Common myeloid progenitor, CD34-positive (primary cell): ENCODE measurements at places on chromosomes 5 and 9.

GRCh38 chr5:151180291-151180690 lies 22.7 kb upstream of the ANXA6 start:
- H3K27me3 ChIP-seq, result no peaks in the 10 kb centered on the region
- no peak overlapping the region for H3K27ac ChIP-seq
- H3K4me3 ChIP-seq, result no peak overlapping the region
- H3K4me1 ChIP-seq, result no peaks in the 10 kb centered on the region
- no peak for DNase-seq

GRCh38 chr9:27276193-27277030 lies 20.5 kb downstream of the EQTN start:
- H3K36me3 ChIP-seq, result no peaks in the 10 kb centered on the region
- H3K27ac ChIP-seq, result no peak overlapping the region
- H3K27me3 ChIP-seq, result no peaks in the 10 kb centered on the region
- H3K4me1 ChIP-seq, result peaks cover 5% of the 10 kb centered on the region
- DNase-seq, result peak; percentile 70

GRCh38 chr5:154384480-154385235 lies 61.1 kb upstream of the SAP30L start:
- no peaks in the 10 kb centered on the region for H3K27me3 ChIP-seq
- no peak overlapping the region for H3K27ac ChIP-seq
- H3K4me3 ChIP-seq, result no peak overlapping the region
- H3K4me1 ChIP-seq, result peaks cover 20% of the 10 kb centered on the region

GRCh38 chr9:128912270-128912853 lies 8.4 kb upstream of the PHYHD1 start:
- peaks cover 13% of the 10 kb centered on the region for H3K4me1 ChIP-seq
- no peak overlapping the region for H3K27ac ChIP-seq
- no peaks in the 10 kb centered on the region for H3K27me3 ChIP-seq
- peaks cover 54% of the 10 kb centered on the region for H3K36me3 ChIP-seq

- H3K36me3 ChIP-seq, result no peaks in the 10 kb centered on the region
- no peak overlapping the region for H3K4me3 ChIP-seq
- H3K4me1 ChIP-seq, result no peaks in the 10 kb centered on the region
- DNase-seq, result no peak
- H3K27ac ChIP-seq, result no peak overlapping the region
These were observed 2217.0 kb downstream of the MAT2B start for GRCh38 chr5:165722401-165722800.

GRCh38 chr5:92455011-92455410 lies 1071.9 kb upstream of the ARRDC3 start:
- no peak overlapping the region for H3K4me3 ChIP-seq
- no peaks in the 10 kb centered on the region for H3K4me1 ChIP-seq
- H3K27me3 ChIP-seq, result no peaks in the 10 kb centered on the region
- DNase-seq, result no peak
- no peak overlapping the region for H3K27ac ChIP-seq

GRCh38 chr5:106827061-106827460 lies 843.7 kb downstream of the EFNA5 start:
- DNase-seq, result no peak
- H3K27me3 ChIP-seq, result no peaks in the 10 kb centered on the region
- H3K4me1 ChIP-seq, result no peaks in the 10 kb centered on the region

GRCh38 chr9:88973281-88974045 lies 17.8 kb upstream of the S1PR3 start:
- peak; percentile 17 for DNase-seq
- no peak overlapping the region for H3K27ac ChIP-seq
- H3K4me1 ChIP-seq, result no peaks in the 10 kb centered on the region
- no peaks in the 10 kb centered on the region for H3K36me3 ChIP-seq

GRCh38 chr9:105993921-105994715 lies 299.8 kb downstream of the TMEM38B start:
- H3K4me1 ChIP-seq, result no peaks in the 10 kb centered on the region
- no peaks in the 10 kb centered on the region for H3K36me3 ChIP-seq
- no peak overlapping the region for H3K4me3 ChIP-seq
- H3K27me3 ChIP-seq, result no peaks in the 10 kb centered on the region
- no peak overlapping the region for H3K27ac ChIP-seq
- DNase-seq, result no peak

- H3K27ac ChIP-seq, result no peak overlapping the region
- no peak overlapping the region for H3K4me3 ChIP-seq
These were observed 64.5 kb downstream of the ERAP1 start for GRCh38 chr5:96743065-96743768.

- H3K4me1 ChIP-seq, result no peaks in the 10 kb centered on the region
- no peak overlapping the region for H3K4me3 ChIP-seq
- H3K36me3 ChIP-seq, result no peaks in the 10 kb centered on the region
- H3K27ac ChIP-seq, result no peak overlapping the region
These were observed 177.1 kb downstream of the CPLANE1 start for GRCh38 chr5:37071901-37072581.

GRCh38 chr5:74136276-74136825 lies 504.2 kb downstream of the ENC1 start:
- no peak overlapping the region for H3K4me3 ChIP-seq
- DNase-seq, result no peak
- no peak overlapping the region for H3K27ac ChIP-seq
- H3K36me3 ChIP-seq, result no peaks in the 10 kb centered on the region

DNA sequence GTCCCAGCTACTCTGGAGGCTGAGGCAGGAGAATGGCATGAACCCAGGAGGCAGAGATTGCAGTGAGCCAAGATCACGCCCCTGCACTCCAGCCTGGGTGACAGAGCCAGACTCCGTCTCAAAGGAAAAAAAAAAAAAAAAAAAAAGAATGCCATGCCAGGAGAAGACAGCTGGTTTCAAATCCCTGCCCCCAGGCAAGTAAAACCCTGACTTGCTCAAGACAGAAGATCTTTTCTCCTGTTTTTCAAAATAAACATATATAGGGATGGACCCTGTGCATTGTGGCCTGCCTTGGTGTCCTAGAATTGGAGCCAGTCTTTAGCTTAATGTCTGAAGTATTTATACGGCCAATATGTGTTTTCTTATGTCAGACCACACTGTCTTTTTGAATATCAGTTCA lies 177.1 kb downstream of the NR3C1 start:
- H3K27ac ChIP-seq, result no peak overlapping the region
- H3K4me3 ChIP-seq, result no peak overlapping the region
- DNase-seq, result no peak
- H3K4me1 ChIP-seq, result peaks cover 37% of the 10 kb centered on the region

DNA sequence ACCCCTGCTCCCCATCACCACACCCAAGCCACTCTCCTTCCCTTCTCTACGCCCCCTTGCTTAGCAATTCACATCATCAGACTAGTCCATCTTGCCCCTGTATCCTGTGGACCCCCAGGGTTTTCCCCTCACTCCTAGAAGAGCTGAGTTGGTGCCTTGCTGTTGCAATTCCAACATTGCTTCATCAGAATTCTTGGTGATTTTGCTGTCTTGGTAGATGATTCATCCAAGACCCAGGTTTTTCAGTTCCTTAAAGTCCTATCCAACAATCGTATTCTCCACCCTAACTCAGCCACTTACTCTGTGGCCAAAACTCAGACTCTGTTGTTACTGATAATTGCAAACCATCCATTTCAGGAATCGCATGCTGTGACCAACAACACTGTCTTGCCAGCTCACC lies 21.4 kb upstream of the CCNJL start:
- DNase-seq, result no peak
- no peaks in the 10 kb centered on the region for H3K36me3 ChIP-seq
- no peak overlapping the region for H3K4me3 ChIP-seq
- no peak overlapping the region for H3K27ac ChIP-seq

- no peak overlapping the region for H3K27ac ChIP-seq
- no peaks in the 10 kb centered on the region for H3K27me3 ChIP-seq
- H3K4me1 ChIP-seq, result no peaks in the 10 kb centered on the region
- H3K36me3 ChIP-seq, result no peaks in the 10 kb centered on the region
- no peak overlapping the region for H3K4me3 ChIP-seq
These were observed 49.8 kb downstream of the NR6A1 start for GRCh38 chr9:124721109-124721906.

GRCh38 chr5:175347027-175347426 lies 97.0 kb downstream of the DRD1 start:
- H3K36me3 ChIP-seq, result no peaks in the 10 kb centered on the region
- no peak for DNase-seq
- H3K4me3 ChIP-seq, result no peak overlapping the region

- H3K36me3 ChIP-seq, result no peaks in the 10 kb centered on the region
- H3K27ac ChIP-seq, result no peak overlapping the region
- H3K27me3 ChIP-seq, result no peaks in the 10 kb centered on the region
- DNase-seq, result no peak
- no peaks in the 10 kb centered on the region for H3K4me1 ChIP-seq
These were observed 892.1 kb downstream of the TLE1 start for GRCh38 chr9:80797101-80797829.

- no peaks in the 10 kb centered on the region for H3K27me3 ChIP-seq
- H3K36me3 ChIP-seq, result no peaks in the 10 kb centered on the region
- DNase-seq, result peak; percentile 99
- H3K27ac ChIP-seq, result peak overlapping the region; percentile 56
- H3K4me3 ChIP-seq, result peak overlapping the region; percentile 8
These were observed 181.9 kb downstream of the FGF18 start for GRCh38 chr5:171601266-171601881.

DNA sequence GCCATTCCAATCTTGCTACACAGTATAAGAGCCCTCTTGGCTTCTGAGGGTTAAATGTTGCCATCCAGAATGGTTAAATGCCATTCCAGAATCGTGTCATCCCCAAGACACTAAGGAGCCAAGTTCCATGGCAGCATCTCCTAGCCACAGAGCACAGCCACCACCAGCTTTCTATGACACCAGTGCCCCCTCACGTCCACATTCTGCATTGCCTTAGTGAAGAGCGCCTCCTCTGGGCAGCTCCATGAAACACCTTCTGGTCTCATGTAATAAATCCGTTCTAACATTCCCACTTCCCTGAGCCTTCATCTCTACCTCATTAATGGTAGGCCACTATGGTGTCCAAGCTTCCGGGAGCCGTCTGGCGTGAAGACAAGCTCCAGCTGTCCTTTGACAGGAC lies 12.4 kb downstream of the CBY3 start:
- peaks cover 15% of the 10 kb centered on the region for H3K36me3 ChIP-seq
- H3K27me3 ChIP-seq, result no peaks in the 10 kb centered on the region
- no peak overlapping the region for H3K27ac ChIP-seq
- peak; percentile 73 for DNase-seq

- H3K27ac ChIP-seq, result no peak overlapping the region
- H3K4me3 ChIP-seq, result no peak overlapping the region
These were observed 13.7 kb upstream of the PSMB7 start for GRCh38 chr9:124428751-124429529.

- H3K36me3 ChIP-seq, result no peaks in the 10 kb centered on the region
- no peak for DNase-seq
- no peaks in the 10 kb centered on the region for H3K27me3 ChIP-seq
These were observed 289.1 kb upstream of the KLF4 start for GRCh38 chr9:107778661-107779060.

DNA sequence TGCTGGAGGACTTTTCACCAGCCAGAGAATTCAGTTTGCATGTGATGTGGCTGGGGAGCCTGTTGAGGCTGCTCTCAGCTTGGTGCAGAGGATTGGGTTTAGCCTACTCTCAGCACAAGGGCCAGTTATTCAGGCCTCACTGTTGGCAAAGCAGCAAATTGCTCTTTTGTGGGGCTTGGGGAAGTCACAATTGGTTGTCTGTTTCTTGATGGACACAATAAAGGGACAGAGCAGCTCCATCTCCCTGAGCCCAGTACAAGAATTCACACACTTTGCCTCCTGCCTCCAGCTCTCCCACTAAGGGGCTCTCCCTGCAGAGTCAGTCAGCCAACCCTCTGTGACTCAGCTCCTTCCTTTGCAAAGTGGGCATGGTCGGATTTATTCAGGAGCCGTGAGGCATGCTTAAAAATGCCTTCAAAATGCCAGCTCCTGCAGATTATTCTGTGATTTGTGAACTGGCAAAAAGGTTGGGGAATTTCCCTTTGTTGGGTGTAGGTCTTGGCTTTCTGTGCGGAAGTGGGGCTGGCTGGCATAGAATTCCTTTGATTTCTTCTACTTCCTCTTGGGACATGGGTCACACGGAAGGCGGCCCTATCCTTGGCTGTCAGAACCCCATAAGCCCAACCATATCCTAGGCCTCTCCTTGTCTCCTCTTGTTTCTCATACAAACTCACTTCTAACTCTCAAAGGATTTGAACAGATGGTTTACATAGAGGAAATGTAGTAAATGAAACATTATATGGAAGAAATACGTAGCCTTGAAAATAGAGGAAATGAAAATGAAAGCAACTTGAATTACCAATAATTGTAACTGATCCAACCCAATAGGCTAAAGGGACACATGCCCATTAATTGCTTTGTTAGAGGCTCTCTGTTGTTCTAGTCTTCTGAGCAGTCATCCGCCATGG lies 118.7 kb upstream of the CD180 start:
- no peak overlapping the region for H3K27ac ChIP-seq
- H3K4me3 ChIP-seq, result no peak overlapping the region
- no peak for DNase-seq
- H3K27me3 ChIP-seq, result no peaks in the 10 kb centered on the region
- no peaks in the 10 kb centered on the region for H3K4me1 ChIP-seq

DNA sequence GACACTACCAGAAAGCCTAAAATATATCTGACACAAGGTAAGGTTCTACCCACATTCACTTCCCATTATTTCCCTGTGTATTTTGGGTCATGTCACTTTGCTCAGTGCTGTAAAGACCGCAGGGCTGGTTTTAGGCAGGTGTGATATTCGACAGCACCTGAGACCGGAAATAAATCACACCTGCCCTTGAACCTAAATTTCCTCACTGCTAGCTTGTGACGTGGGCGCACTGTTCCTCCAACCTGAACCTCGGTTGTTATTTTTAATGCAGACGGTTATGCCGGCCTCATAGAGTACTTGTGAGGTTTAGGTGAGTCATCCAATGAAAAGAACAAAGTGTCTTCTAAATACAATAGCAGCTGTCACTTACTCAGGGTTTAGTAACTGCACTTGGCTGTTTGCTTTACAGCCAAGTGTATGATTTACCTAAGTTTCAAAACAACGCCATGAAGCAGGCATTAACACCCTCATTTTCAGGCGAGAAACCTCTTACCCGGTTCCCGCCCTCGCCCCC lies 20.7 kb upstream of the ZNF782 start:
- peak; percentile 57 for DNase-seq
- H3K36me3 ChIP-seq, result no peaks in the 10 kb centered on the region
- H3K4me1 ChIP-seq, result peaks cover 19% of the 10 kb centered on the region
- H3K27me3 ChIP-seq, result no peaks in the 10 kb centered on the region

GRCh38 chr5:109987970-109988369 lies 298.2 kb downstream of the MAN2A1 start:
- H3K4me3 ChIP-seq, result no peak overlapping the region
- H3K27ac ChIP-seq, result no peak overlapping the region
- H3K4me1 ChIP-seq, result no peaks in the 10 kb centered on the region

DNA sequence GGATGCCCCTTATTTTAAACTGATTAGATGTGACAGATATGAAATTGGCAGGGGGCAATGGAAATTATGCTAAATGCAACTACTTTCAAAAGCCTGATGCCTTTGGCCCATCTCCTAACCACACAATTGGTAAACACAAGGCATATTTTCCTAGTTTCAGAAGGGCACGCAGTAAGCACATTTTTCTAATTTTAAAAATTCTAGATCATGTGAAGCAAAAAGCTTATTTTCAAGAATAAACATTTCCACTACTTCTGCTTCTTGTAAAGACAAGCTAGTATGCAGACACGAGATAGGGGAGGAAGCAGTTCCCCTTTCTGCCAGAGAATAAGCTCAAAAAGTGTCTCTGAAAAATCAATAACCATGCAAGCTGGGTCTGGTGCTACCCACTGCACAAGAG lies 67.7 kb downstream of the ABCA1 start:
- H3K4me1 ChIP-seq, result peaks cover 43% of the 10 kb centered on the region
- peak overlapping the region; percentile 47 for H3K27ac ChIP-seq
- H3K36me3 ChIP-seq, result no peaks in the 10 kb centered on the region
- peak overlapping the region; percentile 14 for H3K4me3 ChIP-seq
- DNase-seq, result peak; percentile 91
